Brain (organoid and tissue), 16 donors: ENCODE measurements at places on chromosomes 11 and 22. TPM values are rescaled to one million over a fixed set of nuclear protein-coding genes. Genes with fewer than 3 reads are reported as not detected.

The NEAT1 gene
- 3.8 TPM for polyA plus RNA-seq

The KCTD14 gene
- 31.0 TPM for polyA plus RNA-seq

The RIMBP3C gene
- polyA plus RNA-seq: not detected

The ENTHD1 gene
- polyA plus RNA-seq: not detected

The OR51B2 gene
- not detected for polyA plus RNA-seq

The AGBL2 gene
- 0.49 TPM for polyA plus RNA-seq

The APOBEC3B gene
- 49.9 TPM for polyA plus RNA-seq

The CAPRIN1 gene
- 135 TPM for polyA plus RNA-seq

The LRRC74B gene
- polyA plus RNA-seq: not detected

The CNTN5 gene
- polyA plus RNA-seq: 0.08 TPM

The OR52N5 gene
- polyA plus RNA-seq: not detected

The CAPN5 gene
- polyA plus RNA-seq: 23.2 TPM

The MISFA gene
- polyA plus RNA-seq: not detected

The GAS2 gene
- polyA plus RNA-seq: 0.80 TPM

The KCNE3 gene
- 8.3 TPM for polyA plus RNA-seq

The ZNF280A gene
- polyA plus RNA-seq: not detected

The CRYBB2 gene
- not detected for polyA plus RNA-seq

The CABP4 gene
- polyA plus RNA-seq: 4.8 TPM

The SAA2 gene
- polyA plus RNA-seq: not detected

The ELFN2 gene
- 3.7 TPM for polyA plus RNA-seq

The TMEM126A gene
- 28.8 TPM for polyA plus RNA-seq

The OR5B21 gene
- not detected for polyA plus RNA-seq

The MLC1 gene
- 83.5 TPM for polyA plus RNA-seq

The CHADL gene
- polyA plus RNA-seq: 36.5 TPM

The CD248 gene
- 14.3 TPM for polyA plus RNA-seq

The RASD2 gene
- polyA plus RNA-seq: 27.4 TPM

The TMPRSS5 gene
- 2.4 TPM for polyA plus RNA-seq

The SOX6 gene
- polyA plus RNA-seq: 3.3 TPM

The OR52J3 gene
- polyA plus RNA-seq: not detected

The HBG2 gene
- 1.8 TPM for polyA plus RNA-seq

The WNT7B gene
- 15.9 TPM for polyA plus RNA-seq

The ZNF143 gene
- polyA plus RNA-seq: 11.1 TPM

The OR10G8 gene
- not detected for polyA plus RNA-seq

The ALX4 gene
- 0.19 TPM for polyA plus RNA-seq

The HSPB2 gene
- polyA plus RNA-seq: 4.3 TPM

The MGAT3 gene
- 19.3 TPM for polyA plus RNA-seq

The THAP12 gene
- polyA plus RNA-seq: 14.0 TPM

The OR4D5 gene
- polyA plus RNA-seq: not detected

The ZC3H12C gene
- polyA plus RNA-seq: 2.5 TPM

The OR5D13 gene
- polyA plus RNA-seq: not detected

The AMBRA1 gene
- polyA plus RNA-seq: 20.0 TPM
